ENCODE measurements at places on chromosomes 7 and 10.

DNA sequence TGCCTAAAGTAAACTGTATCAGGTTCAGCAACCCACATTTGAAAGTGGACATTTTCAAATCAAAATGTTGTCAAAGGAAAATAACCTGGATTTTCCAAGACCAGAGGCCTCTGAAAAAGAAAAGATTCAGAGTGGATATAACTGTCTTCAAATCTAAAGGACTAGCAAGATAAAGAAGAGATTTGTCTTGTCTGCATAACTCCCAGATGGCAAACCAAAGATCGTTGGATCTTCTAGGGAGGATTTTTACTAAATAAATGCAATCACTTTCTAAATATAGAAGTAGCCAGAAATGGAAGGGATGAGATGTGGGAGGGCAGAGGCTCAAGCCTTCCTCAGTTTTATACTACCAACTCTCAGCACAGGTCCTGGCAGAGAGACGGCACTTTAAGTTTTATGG, 39.0 kb downstream of the CABCOCO1 start:
- DNase-seq, result no peak

DNA sequence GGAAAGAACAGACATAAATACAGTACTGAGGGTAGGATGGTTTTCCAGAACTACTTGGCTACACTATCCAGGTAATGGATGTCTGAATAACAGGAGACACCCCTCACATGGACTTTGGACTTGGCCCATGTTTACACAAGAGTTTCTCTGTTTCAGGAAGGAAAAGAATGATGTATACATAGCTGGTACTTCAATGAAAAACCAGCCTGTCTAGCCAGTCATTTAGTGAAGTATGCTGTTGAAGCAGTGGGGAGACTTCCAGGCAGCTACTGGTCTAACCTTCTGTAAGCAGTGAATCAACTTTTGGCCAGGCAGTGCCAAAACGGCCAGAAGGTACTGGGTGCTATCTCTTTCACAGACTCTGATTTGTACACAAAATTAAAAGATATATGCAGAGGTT, 135.0 kb downstream of the MBL2 start:
- DNase-seq, result no peak

DNA sequence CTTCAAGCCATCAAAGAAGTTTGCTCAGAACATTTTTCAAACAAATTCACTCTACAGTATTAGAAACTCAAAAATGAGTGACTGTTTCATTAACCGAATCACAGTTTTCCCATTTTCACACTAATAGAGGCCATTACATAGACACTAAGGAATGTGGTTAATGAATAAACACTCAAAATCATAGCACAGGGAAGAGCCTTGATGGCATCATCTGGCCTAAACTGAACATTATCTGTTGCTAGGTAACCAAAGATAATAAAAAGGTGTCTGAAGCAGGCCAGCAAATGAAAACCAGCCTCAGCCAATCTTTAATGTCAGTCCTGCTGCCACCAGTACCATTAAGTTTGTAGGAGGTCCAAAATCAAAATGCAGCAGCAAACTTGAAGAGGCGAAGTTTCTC, 492.4 kb upstream of the STEAP1 start:
- DNase-seq, result no peak

GRCh38 chr7:139559364-139560105, 36.0 kb downstream of the CLEC2L start:
- DNase-seq, result no peak

GRCh38 chr10:28815681-28816080, 138.4 kb downstream of the BAMBI start:
- no peak for DNase-seq

DNA sequence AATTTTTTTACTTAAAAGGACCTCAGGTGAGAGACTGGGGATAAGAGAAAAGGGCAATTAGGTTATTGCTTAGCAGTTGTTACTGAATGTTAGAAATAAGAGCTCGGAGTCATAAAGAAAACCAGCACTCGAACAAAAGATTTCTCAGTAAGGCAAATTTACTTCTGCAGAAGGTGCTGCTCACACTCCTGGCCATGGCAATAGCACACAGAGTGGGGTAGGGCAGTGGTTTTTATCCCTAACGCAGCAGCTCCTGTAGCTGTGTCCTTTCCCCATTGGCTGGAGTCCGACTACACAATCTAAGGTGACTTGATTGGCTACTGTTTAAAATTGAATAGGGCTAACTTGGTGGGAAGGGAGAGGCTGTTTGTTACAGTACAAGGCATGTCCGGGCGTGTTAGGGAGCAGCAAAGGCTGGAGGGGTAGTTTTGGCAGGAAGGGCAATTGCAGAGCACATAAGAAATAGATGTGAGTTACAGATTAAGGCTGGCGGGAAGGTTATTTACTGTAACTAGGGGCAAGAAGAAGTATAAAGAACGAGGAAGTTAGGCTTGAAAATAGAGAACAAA, 112.1 kb downstream of the AKR1D1 start:
- DNase-seq, result no peak

GRCh38 chr7:117597755-117598154, 117.9 kb downstream of the CFTR start:
- no peak for DNase-seq

GRCh38 chr7:28942168-28942567, 16.0 kb downstream of the TRIL start:
- DNase-seq, result no peak

DNA sequence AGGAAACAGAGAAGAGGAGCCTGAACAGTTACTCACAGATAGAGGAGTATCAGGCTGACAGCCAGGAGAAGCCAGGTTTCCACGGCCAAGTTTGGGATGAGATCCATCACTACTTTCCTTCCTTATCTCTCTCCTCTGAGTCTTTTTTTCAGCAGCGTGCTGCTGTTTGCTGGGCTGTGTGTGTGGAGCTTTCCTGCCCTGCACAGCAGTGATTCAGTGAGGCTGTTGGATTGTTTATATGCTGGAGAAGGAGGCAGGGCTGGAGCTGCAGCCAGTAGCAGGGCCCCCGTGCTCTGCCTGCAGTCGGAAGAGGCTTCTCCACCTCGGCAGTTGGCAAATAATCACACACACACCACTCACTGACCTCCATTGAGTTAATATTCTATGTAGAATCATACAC, at the start of gene CYP3A7:
CYP3A7 (minus strand) TSS at position 210 of the 400 bp plus-strand sequence; CDS start at position 107, 103 bp downstream.
- DNase-seq, result no peak

DNA sequence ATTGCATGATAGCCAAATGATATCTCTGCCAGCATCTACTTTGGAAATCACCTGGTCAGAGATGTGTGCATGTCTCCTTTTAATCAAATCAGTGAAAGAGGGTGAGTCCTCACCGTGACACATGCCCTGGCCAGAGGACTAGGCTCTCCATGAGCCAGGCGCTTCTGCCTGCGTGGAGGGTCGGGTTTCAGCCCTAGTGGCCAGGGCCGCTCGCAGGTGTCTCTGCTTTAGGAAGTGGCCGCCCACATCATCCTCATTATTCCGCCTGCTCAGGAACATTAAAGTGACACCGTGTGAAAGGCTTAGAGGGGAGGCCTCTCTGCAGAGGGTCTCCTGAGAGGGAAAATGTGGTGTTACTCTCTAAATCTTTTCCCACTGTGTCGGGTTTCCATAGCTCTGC, 173.6 kb upstream of the PRKCQ start:
- DNase-seq, result no peak

GRCh38 chr7:91191771-91192170, 72.5 kb upstream of the FZD1 start:
- no peak for DNase-seq

DNA sequence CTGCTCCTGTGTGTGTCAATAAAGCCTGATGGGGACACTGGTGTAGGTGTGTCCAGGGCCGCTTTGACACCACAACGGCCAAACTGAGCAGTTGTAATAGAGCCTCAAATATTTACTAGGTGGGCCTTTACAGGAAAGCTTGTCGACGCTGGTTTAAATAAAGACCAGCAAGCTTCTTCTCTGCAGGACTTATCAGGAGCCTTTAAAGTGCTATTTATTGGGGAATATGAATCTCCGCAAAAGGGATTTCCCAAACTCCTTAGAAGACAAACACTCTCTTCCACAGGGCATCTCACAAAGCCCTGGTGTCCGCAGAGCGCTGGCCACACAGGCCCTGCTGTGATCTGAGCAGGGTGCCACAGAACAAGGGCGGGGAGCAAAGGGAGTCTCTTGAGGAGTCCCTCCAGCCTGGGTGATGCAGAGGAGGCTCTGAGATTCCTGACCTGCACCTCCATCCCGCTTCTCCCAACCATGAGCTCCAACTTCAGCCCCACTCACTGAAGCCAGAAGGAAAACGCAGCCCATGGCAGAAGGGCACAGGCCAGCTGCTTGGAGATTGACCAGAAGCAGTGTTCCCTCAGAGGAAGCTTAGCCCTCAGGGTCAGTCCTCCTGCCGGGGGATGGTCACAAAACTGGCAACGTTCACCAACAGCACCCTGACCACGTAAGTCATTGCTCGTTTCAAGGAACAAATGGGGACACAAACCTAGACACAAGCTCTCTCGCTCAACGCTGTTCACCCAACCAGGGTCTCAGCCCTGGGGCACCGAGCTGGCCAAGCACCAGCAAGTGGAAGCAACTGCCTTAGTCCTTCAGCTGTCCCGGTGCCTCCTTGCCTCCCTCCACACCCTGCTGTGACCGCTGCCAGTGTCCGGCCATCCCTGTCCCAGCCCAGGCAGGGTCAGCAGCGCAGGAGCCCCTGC, 129.5 kb downstream of the OAT start:
- DNase-seq, result no peak

DNA sequence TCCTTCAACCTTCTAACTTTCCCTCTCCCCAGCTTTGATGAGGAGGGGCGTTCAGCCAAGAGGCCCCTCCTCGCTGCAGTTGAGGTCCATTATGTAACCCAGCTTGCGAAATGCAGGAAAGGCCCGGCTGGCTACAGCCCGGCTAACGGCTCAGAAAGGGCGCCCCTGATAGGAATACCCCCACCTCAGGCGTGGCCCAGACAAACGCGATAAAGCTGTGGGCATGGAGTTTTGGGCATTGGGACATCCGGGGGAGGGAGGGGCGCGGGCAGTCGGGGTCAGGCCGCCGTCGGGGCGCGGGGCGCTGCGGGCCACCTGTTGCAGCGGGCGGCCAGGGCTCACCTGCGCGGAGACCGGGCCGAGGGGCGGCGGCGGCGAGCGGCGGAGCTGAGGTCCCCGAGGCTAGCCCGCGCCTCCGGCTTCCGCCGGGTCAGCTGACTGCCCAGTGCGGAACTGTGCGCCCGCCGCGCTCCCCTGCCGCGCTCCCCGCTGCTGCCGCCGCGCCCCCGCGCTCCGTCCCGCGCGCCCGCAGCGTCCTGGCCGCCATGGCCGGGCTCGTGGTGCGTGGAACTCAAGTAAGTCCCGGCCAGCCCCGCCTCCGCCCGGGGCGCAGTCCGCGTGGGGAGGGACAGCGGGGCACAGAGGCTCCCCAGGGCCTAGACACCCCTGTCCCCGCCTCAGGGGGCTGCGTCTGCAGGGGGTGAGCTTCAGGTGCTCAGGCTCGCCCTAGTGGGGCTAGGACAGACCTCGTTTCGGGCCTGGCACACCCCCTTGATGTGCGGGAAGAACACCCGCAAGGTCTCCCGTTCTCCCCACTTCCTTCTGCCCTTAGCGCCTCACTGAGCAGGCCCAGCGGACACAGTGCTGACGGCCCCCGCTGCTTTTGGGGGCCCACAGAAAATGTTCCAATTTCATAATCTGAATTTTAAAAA, at the start of gene LRMDA:
LRMDA (plus strand) TSS at position 445 of the 932 bp plus-strand sequence.
- no peak for DNase-seq

GRCh38 chr7:35025369-35025870, 11.9 kb downstream of the DPY19L1 start:
- no peak for DNase-seq

DNA sequence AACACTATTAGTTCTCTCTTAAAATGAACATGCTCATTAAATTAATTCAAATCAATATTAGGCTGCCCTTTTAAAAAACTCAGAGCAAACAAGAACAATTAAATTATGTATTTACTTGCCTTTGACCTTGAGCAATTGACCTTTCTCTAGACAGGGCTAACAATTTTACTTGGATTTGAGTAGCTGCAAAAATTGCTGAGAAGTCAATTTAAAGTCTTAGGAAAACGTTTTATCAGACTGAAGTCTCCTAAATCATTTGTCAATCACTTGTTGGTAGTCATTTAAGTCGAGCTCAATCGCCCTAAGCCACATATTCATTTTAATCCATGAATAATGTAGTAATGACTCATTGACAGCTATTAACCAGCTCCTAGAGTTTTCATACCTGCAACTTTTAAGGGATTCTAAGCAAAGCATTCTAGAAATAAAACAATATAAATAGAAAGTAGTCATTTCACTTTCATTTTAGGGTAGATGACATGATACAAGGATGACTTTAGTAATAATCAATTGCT, 84.9 kb upstream of the SEC61G start:
- DNase-seq, result no peak

DNA sequence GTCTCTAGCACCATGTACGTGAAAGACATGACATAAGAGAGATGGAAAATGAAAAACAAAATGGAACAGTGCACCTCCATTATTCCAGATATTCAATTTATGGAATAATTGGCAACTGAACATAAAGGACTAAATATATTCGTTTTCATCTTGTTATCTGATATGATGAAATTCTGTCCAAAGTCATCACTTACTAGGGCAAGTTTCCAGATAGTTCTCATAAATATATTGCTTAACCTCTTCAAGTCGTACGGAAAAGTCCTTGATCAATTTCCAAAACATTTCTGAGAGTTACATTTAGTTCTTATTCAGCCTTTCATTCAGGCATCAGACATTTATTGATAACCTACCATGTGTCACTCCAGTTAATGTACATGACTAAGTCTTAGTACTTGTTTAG, 185.2 kb downstream of the HGF start:
- DNase-seq, result no peak

DNA sequence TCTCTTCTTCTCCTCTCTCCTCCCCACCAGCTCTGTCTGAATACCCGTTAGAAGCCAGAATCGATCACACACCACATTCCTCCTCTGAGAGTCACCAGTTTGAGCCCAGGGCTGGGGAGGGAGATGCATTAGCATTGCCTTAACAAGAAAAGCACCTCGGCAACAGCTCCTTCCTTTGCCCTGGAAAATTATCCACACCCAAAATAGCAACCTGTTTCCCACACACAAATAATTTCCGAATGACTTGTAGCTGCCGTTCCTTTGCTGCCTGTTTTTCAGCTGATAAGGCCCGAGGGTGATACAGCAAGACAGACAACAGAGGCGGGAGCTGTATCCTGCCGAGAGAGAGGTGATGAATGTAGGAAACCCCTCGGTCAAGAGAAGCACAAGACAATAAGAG, 91.3 kb downstream of the CPXM2 start:
- DNase-seq, result no peak

GRCh38 chr10:124378881-124379471, 39.7 kb downstream of the OAT start:
- no peak for DNase-seq

GRCh38 chr7:30553141-30553540, 41.5 kb upstream of the GARS1 start:
- no peak for DNase-seq

GRCh38 chr7:111741811-111742240, 179.5 kb upstream of the IMMP2L start:
- peak; percentile 19 for DNase-seq

- DNase-seq, result no peak
Measured at GRCh38 chr7:1059200-1060091, 15.1 kb downstream of the GPR146 start.

DNA sequence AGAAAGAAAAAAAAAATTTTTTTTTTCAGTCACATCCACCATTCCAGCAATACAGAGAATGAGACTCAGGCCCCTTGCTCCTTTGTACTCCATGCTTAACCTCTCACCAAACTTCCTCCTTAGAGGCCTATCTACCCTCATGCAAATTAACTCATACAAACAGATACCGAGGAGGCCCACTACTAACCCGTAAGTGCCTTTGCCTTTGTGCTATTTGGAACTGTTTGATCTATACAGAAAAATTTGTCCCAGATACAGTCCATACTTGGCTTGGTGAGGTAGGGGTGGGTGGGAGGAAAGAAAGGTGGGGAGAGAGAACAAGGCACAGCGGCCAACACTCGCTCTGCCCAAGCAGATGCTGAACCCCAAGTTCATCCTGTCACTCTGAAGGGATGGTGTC, 87.8 kb upstream of the DUSP5 start:
- no peak for DNase-seq
